Muscle of back (tissue), 13 donors: ENCODE measurements at places on chromosomes 16 and 17.
A peak's percentile ranks its signal among the peaks of the same experiment; 100 is the strongest.

DNA sequence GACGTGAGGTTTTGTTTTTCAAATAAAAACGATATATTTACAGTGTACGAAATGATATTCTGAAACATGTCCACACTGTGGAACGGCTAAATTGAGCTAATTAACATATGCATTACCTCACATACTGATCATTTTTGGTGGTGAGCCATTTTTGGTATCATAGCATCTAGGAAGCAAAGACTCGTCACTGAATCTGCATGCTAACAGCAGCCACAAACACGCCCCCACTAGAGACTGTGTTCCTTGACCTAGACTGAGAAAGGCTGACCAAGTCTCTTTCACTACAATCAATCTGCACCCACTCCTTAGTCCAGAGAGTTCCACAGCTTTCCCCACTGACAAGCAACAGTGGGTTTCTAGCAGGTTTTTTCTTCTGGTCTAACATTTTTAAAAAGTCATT, 29.5 kb downstream of the NPLOC4 start:
- DNase-seq: no peak

- DNase-seq: no peak
These were observed 161.2 kb downstream of the COPRS start for GRCh38 chr17:31697838-31698237.

GRCh38 chr16:66903544-66904427, 14.9 kb downstream of the CDH16 start:
- no peak for DNase-seq

DNA sequence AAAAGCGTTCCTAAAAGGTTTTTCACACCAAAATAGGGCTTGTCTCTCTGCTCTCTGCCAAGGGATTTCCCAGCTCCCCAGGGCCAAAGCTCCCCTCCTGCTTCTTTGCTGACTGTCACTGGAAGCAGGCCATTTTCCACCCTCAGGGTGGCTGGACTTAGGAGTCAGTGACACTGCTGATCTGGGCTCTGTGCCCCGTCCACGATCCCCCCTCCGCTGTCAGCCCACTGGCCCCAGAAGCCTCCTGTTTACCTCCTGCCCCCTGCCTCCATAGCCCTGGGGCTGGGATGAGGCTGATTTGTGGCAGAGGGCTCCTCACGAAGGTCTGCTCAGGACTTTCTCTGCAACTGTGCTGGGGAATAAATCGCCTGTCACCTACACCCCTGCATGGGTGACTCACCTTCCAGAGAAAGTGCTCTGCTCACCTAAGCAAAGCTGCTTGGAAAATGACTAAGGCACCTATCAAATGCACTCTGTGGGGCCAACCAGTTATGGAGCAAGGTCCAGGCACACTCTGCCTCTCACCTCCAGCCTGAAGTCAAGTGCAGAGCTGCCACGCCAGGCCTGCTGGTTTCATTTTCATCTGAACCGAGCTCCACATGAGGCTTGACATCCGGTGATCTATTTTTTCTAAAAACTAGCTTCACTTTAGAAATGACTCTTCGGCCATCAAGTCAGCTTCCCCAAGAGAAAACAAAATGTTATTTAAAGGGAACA, 4.9 kb downstream of the MAP3K14 start:
- no peak for DNase-seq

GRCh38 chr17:60577147-60577915, 22.7 kb upstream of the PPM1D start:
- DNase-seq: peak; percentile 70

GRCh38 chr17:51045621-51046020, 75.0 kb downstream of the SPAG9 start:
- DNase-seq: peak; percentile 44

DNA sequence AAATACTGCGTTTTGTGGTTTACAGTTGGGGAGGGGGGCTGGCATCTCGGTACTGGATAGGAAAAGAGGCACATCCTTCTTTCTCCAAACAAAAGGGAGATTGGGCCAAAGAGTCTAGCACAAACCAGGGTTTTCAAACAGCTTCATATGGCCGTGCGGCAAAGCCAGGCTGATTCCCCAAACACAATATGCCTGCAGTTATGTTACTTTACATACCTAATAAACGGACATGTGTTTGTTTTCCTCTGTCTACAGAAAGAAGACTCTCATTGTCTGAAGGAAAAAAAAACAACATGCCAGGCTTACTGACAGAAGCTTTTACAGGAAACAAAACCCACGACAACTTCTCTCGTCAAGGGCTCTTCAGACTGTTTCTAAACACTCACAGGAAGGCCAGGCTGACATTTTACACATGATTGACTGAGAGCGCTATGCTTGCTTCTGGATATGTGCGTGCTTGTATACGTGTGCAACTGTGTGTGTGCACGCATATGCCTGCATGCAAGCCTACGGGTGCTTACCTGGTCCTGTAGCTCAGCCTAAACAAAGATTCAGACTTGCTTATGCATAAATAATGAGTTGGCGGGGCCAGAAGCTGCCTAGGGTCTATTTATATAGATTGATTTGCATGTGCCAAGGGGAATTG, 461.0 kb upstream of the C16orf82 start:
- no peak for DNase-seq

GRCh38 chr16:70267516-70267915, 15.8 kb upstream of the EXOSC6 start:
- no peak for DNase-seq

GRCh38 chr17:58289869-58290268, 9.1 kb upstream of the MPO start:
- DNase-seq: no peak

DNA sequence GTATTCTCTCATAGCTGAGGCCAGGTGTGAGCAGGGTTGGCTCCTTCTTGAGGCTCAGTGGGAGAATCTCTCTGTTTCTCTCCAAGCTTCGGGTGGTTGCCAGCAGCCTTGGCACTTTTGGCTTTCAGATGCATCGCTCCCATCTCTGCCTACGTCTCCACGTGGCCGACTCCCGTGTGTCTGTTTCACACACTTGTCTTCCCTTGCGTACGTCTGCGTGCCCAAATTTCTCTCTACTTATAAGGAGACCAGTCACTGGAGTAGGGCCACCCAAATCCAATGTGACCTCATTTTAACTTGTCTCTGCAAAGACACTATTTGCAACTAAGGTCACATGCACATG, 14.7 kb downstream of the OSBPL7 start:
- DNase-seq: no peak

- DNase-seq: no peak
These were observed 8.2 kb downstream of the TBX21 start for GRCh38 chr17:47741109-47741792.
